ENCODE measurements at places on chromosomes 13 and 19.

DNA sequence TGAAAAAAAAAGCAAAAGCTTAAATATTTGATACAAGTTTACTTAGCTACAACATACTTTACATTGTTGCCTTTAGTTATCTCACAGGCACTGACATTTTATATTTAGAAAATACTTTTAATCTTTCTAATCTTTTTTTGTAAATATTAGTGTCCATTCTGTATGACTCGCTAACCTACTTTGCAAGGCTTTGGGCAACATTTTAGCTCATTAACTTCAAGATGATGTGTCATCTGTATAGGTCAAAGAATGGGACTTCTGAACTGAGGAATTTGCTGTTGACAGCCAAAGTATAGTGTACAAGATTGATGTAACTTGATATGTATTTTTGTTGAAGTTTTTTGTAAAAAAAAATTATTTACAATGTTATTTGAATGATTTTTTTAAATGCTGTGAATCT lies 2.7 kb upstream of the C1QTNF9 start:
- DNase-seq = no peak

GRCh38 chr13:33017323-33017929 lies 1.2 kb downstream of the KL start:
- DNase-seq = peak; percentile 28

DNA sequence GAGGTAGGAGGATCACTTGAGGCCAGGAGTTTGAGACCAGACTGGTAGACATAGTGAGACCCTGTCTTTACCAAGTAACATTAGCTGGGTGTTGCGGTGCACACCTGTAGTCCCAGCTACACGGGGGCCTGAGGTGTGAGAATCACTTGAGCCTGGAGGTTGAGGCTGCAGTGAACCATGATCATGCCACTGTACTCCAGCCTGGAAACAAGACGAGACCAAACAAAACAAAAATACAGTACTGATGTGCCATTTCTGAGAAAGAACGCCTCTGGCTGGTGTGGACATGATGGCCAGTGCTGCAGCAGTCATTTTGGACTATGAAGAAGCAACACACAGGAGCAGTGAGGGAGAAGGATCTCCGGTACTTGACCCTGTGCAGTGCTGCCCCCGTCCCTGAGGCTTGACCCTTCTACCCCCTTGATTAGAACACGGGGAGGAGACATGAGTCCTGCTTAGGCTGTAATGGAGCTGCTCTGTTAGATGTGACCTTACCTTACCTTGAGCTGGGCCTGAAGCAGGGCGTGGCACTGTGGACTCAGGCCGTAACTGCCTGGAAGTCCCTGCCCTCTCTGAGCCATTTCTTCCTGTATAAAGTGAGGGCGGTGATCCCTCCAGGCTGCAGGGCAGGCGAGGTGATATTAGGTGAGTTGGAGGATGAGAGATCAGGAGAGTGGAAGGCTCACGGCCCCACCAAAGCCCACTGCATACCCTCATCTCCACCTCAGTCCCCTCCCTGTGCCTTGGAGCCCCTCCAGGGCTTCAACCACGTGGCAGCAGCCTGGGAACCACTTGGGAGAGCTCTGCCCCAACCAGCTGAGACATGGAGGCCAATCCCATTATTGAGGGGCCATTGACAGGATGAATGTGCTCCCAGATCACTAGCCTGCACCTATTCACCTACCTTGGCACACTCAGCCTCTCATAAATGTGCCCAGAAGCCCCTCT lies 5.9 kb downstream of the RPL18A start:
- DNase-seq = no peak

DNA sequence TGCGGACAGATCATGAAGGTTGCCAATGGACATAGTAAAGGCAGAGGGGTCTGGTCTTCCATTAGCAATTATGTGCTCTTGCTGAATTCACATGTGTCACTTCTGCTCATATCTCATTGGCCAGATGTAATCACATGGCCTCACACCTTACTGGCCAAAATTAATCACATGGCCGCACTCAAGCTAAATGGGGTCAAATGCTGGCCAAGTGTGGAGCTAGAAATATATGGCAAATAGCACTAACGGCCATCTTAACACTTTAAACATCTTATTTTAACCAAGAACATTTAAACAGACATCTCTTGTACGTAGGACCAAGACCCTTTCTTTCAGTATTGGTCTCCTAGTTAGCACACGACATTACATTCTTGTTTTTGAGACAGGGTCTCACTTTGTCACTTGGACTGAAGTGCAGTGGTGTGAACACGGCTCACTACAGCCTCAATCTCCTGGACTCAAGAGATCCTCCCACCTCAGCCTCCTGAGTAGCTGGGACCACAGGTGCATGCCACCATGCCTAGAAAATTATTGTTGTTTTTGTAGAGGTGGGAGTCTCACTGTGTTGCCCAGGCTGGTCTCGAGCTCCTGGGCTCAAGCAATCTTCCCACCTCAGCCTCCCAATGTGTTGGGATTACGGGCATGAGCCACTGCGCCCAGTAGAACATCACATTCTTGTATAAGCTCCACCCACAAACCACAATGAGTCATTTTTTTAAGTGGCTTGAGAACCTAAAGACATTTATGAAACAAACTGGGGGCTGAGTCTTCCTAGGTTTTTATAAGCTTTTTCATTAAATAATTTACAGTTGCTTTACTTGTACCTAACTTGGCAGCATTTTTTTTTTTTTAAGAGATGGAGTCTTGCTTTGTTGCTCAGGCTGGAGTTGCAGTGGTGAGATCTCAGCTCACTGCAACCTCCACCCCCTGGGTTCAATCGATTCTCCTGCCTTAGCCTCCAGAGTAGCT lies 2.9 kb upstream of the PTOV1 start:
- peak; percentile 50 for DNase-seq

GRCh38 chr19:6070207-6070681 lies 40.1 kb downstream of the RFX2 start:
- no peak for DNase-seq

DNA sequence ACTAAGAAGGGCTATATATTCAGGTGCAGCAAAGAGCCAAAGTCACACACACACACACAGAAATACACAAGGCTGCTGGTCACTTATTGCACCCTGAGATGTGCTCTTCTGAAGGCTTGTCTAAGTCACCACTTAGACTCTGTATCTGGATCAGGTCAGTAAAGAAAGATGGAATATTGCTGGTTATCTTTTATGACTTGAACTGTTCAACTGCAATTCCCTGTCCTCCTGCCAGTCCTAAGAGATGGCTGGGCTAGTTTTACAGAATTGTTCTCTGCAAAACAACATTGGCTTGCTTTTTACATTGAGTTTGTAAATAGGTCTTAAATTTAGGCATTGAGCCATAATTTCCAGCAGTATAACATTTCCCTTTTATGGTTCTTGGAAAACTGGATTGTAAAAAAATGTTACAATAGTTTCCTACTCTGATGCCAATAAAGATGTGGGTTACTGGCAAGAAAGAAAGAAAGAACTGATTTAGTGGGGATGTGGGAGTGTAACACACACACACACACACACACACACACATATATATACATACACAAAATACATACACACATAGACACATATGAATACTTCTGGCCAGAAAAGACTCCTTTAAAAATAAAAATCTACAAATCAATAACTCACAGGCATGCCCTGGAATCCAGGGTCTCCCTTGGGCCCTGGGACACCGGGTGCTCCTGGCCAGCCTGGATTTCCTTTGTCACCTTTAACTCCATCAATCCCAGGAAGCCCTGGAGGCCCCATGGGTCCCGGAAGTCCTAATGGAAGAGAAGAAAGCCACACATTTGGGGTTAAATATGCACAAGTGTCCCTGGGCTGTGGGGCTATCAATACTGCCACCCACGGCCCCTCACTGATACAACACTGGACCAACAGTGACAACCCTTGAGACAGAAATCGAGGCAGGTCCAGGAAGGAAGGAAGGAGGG lies 137.7 kb downstream of the COL4A1 start:
- DNase-seq = no peak

DNA sequence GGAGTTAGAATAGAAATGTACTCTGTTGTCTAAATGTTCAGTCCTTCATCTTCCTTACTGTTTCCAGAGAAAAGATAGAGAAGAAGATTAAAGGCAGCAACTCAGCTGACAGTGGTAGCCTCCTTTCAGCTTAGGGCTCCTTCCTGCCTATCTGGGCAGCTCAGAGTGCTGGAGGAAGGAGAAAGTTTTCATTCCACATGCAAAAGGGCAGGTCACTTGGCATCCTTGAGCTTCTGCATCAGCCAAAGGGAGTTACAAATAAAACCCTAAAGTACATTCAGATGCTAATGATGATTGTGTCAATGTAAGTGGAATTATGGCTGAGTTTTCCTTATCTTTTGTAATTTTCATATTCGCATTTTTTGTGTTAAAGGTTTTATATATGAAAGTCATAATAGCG lies 58.9 kb downstream of the ESD start:
- DNase-seq = no peak

- DNase-seq = no peak
These were observed 45.4 kb upstream of the TFDP1 start for GRCh38 chr13:113539176-113539575.

DNA sequence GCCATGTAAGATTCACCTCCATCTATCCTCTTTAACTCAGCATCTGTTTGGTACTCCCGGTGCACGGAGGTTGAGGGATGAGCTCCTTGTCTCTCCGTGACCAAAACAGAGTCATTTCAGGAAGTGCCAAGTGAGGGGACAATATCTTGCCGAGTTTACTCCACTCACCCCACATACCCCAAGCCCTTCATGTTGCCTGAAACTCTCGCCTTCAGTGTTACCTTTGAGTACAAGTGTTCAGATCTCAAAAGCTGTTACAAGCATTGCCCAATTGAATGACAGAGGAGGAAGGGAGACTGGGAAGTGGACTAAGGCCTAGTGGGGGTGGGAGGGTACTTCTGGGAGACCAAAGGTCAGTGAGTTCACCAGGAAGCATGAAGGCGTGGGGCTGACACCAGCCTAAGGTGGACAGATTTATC lies 6.0 kb upstream of the SIGLEC12 start:
- DNase-seq = no peak

GRCh38 chr13:82797876-82798275 lies 1084.4 kb downstream of the SLITRK1 start:
- no peak for DNase-seq

DNA sequence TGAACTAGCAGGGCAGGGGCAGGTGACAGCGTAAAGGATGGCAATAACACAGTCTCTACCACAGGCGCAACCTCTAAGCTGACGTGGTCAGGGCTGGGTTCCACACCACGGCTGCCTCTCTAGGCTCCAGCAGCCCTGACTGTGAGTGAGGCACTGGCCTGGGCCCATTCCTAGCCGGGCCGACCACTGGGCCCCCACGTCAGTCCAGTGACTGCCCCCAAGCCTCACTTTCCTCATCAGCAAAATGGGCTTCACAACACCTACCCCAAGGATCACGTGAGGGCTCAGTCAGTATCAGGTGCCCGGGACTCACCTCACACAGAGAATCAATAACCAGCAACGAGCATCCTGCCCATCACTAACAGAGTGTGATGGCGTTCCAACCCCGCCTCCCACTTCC lies 5.2 kb downstream of the ZFR2 start:
- no peak for DNase-seq

DNA sequence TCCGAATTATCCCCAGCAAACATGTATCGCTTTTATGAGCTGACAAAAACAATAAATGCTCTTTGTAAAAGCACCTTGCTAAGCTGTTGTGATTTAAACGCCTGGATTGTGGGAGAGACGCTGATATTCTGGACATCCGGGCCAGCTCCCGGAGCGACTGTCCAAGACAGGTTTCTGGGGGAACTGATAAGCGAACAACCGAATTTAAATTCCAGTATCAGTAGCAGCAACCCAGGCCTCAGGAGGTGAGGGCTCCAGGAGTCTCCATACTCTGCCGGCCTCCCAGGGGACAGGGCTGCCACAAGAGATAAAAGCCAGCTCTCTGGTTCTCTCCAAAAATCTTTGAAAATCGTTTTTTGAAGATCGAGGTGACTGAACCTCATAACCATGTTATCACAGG lies 50.3 kb upstream of the VSTM2B start:
- DNase-seq = no peak

GRCh38 chr19:10450853-10451609 lies 30.7 kb downstream of the PDE4A start:
- DNase-seq = no peak

- DNase-seq = no peak
These were observed 4.5 kb upstream of the SHISA7 start for GRCh38 chr19:55447421-55448174.

DNA sequence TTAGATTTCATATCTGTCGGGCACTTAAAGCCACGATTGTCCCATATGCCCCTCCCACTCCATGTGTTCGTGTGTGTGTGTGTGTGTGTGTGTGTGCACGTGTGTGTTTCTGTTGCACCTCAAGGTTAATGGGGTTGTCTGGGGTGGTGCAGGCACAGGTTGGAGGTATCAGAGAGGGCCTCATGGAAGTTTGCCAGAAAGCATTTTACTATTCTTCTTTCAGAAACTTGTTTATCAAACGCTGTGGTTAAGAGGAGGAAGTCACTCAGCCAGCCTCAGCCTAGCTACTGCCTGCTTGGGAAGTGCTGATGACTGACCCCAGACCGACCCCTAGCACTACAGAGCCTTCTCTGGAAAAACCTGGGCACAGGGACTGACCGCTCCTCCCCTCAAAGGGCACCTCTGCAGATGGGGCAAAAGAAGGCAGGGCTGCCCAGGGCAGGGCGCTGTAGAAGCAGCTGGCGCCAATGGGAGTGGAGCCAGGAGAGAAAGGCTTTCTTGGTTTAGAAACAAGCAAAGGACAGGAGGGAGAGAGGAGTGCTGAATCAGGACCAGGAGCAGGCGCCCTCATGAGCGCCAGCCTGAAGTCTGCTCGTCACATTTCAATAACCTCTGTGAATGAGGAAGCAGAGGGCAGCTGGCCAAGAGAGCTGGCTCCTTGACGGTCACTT lies 3.9 kb downstream of the SIAH3 start:
- DNase-seq = peak; percentile 57

DNA sequence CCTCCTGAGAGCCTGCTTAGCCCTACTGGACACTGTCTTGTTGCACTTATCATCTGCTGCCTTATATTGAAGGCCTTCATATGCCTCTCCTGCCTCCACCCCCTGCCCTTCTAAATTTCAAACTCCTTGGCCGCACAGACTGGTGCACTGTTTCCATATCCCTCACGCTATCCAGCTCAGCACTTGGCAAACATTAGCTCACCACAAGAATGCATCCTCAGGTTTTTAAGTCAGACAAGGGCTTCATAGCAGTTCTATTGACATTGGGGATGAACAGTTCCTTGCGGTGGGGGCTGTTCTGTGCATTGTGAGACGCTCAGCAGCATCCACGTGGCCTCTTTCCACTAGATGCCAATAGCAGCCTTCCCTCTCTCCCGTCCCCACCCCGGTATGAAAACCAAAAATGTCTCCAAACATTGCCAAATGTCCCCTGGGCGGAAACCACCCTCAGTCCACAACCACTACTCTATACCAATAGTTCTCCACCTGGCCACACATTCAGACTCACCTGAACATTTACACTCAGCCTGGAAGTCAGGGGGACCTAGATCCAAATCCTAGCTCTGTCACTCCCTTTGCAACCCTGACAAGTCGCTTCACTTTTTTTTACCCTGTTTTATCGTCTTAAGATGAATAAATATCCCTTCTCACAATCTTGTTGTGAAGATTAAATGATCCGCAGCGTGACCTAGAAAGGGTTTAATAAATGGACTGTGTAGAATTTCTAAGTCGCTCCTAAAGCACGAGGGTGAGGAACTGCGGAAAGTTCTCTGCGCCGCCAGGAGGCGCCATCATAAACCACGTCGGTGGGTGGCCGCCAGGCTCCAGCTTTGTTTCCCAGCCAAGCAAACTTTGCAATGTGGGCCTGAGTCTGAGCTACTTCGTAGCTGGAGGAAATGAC lies 3.6 kb upstream of the CEACAM3 start:
- DNase-seq = peak; percentile 47
